Activated CD4-positive, alpha-beta T cell treated with anti-CD3 and anti-CD28 coated beads for 24 hours (primary cell): ENCODE measurements at places on chromosomes 3 and 15.

DNA sequence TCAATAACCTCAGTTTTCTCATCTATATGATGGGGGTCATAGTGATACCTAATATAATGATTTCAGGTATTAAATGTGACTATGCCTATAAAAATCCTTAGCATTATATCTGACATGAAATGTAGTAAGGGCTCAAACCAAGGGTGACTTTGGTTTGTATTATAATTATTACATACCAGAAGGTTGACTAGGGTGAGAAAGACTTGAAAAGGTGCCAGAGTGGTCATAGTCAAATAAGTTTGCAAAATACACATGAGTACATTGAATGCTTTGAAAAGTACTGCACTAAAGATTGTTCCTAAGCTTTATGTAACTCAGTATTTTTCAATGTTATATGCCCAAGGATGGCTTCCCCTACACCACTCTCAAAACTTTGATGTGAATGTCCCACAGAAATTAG is 297.2 kb downstream of the ARPP21 start:
- DNase-seq: no peak

GRCh38 chr3:48662753-48663488 is at the start of gene CELSR3:
Gene CELSR3 (minus strand): TSS chr3:48662886. CDS start chr3:48662634, 252 bp downstream.
- no peak for DNase-seq

GRCh38 chr3:111727843-111728565 is 131.1 kb upstream of the PHLDB2 start:
- no peak for DNase-seq

DNA sequence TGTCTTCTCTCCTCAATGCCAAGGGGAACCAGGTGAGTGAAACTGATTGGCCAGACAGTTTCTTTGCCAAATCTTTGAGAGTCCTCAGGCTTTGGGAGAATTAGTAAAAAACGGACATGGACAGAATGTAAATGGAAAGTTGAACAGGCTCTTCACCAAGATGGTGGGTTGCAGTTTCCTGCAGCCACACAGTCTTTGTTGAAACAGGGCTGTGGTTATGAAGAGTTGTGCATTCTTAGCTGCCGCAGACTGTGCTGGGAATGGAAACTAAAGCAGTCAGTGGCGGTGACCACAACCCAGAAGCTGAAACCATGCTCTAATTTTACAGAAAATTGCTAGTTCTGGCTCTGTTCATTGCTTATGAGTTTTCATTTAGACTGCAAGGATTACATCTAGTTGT is 42.1 kb upstream of the TASOR start:
- peak; percentile 25 for DNase-seq

- no peak for DNase-seq
These were observed 56.4 kb downstream of the EFHB start for GRCh38 chr3:19877656-19878055.

DNA sequence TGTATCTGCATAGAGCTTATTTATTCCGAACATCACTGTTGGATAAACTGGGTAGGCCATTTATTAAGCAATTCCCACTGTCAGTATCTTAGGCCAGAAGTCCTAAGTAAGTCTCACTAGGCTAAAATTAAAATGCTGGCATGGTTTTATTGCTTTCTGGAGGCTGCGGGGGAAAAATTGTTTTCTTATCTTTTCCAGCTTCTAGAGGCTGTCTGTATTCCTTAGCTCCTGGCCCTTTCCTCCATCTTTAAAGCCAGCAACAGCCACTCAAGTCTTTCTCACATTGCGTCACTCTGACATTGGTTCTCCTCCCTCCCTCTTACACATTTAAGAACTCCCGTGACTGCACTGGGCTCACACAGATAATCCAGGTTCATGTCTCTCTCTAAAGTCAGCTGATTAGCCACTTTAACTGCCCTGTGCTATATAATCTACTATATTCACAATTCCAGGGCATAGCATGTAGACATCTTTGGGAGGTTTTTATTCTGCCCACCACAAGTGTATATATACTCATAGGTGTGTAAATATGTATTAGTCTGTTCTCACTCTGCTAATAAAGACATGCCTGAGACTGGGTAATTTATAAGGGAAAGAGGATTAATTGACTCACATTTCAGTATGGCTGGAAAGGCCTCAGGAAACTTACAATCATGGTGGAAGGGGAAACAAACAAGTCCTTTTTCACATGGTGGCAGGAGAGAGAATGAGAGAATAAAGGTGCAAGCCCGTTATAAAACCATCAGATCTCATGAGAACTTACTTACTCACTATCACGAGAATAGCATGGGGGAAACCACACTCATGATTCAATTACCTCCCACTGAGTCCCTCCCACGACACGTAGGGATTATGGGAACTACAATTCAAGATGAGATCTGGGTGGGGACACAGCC is 113.5 kb upstream of the SLC7A14 start:
- no peak for DNase-seq

DNA sequence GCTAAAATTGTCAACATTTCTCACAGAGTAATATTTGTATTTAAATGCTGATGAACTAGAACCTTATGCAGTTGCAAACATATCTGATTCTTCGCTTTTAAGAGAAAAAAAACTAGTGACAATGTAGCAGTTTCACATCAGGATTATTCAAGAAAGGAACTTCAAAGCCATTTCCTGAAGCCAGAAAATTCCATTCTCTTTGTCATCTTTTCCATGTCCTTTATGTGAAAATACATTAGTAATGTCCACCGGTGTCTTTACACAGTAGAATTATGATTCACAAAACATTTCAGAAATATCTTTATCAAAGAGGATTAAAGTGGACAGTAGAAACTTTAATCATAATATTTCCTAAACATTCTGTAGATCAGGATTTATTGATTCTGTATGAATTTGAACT is 12.7 kb upstream of the LXN start:
- DNase-seq: no peak

DNA sequence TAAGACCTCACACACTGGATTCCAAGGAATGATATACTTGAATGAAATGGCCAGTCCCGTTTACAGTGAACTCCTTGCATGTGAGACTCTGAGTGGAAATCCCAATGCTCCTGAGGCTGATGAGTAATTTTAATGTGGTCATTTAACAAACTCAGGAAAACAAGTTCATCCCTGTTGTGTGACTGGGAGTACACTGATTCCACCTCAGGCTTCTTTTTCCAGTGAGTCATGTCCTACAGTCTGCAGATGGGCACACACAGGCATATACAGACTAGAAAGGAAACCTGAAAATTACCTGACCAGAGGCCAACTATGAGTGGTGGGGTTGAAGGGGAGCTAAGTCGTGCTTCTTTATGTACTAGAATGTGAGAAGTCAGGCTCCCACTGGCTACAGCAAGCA is 5.8 kb downstream of the SQOR start:
- no peak for DNase-seq

- no peak for DNase-seq
These were observed 110.4 kb downstream of the CBLB start for GRCh38 chr3:105758451-105758850.

- DNase-seq: no peak
These were observed 47.0 kb downstream of the BOC start for GRCh38 chr3:113258361-113258760.

GRCh38 chr15:78093242-78094020 is 1.1 kb downstream of the SH2D7 start:
- DNase-seq: no peak

DNA sequence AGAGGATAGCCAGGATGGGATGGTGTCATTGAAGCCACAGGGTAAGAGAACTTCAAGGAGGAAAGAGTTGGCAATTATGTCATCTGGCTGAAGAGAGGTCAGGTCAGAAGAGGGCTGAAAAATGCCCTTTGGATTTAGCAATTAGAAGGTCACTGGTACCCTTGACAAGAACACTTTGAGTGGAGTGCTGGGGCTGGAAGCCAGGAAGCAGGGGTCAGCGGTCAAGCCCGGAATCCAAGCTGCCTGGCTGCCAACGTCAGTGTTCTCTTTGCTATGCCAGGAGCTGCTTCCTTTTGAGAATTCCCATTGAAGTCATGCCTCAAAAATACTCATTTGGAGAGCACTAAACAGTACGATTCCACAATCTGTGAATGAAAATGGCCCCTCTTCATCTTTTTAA is 386.5 kb downstream of the SHQ1 start:
- DNase-seq: no peak

- no peak for DNase-seq
These were observed 111.1 kb downstream of the MAGI1 start for GRCh38 chr3:65927576-65927975.

GRCh38 chr3:134354612-134355251 is 19.5 kb downstream of the AMOTL2 start:
- DNase-seq: no peak

DNA sequence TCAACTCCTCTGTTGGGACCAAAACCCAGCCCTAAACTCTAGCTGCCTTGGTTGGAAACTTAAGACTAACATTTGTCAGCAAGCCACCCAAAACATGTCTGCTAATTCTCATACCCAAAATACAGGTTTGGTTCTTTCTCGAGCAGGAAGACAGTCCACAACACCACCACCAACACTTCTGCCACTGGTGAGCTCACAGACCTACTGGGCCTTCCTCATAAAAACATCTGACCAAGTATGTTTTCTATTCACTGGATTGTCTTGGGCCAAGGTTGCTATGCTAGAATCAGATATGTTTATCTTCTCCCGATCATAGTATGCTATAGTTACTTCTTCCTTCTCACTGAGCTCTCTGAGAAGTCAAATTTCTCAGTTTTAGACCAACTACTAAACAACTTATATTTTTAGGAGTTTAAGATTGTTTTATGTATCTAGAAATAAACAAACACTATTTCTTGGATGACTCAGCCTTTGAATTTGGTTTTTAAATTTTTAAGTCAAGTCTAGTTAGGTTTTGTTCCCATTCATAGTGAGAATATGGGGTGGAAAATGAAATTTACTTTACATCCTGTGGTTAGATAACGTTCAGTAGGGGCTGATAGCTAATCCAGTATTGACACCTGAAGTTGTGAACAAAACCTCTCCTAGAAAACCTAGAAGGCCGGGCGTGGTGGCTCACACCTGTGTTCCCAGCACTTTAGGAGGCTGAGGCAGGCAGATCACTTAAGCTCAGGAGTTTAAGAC is 360.5 kb downstream of the RSL24D1 start:
- no peak for DNase-seq

- DNase-seq: no peak
These were observed 304.2 kb upstream of the CTNNB1 start for GRCh38 chr3:40895109-40895508.

GRCh38 chr3:66439666-66440344 is 61.0 kb downstream of the LRIG1 start:
- no peak for DNase-seq
